ENCODE measurements at places on chromosomes 5 and 9.

- no peak for DNase-seq
Measured at GRCh38 chr5:168939887-168940544, 360.8 kb upstream of the PANK3 start.

DNA sequence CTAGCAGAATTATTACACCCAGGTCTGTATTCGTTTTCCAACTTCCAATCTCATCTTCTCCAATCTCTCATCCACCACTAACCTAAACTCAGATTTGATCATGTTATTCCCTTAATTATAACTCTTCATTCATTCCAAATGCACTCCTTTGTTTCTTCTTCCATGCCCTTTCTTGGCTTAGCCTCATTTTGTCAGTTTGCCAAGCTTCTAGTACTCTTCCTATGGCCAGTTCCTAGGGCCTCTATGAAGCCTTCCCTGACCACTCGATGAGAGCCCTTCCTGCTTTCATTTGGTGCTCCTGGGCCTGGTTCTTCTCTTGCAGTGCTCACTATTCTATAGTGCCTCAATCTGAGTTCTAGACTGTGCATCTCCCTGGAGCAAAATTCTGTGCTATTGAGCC is 5.8 kb downstream of the FAM219A start:
- no peak for DNase-seq

DNA sequence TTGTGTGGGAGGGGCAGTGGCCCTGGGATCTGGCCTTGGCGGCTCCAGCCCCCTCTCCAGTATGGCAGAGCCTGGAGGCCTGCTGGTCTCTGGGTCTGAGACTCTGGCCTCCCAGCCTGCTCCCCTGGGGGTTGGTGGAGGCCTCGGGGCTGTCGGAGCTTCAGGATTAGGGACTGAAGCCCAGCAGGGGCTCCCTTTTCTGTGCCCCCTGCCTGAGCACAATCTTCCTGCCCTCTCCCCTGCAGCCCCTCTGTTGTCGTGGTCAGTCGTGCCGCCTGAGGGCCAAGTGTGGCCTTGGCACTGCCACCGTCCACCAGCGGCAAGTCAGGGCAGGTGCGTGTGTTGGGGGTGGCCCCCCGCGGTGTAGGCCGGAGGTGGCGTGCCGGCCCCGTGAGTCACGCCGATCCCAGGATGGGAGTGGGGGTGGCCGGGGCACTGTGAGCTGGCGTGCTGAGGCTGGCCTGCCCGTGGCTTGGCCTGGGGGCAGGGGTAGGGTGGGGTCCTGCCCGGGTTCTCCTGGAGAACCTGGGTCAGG is 53.6 kb downstream of the RXRA start:
- no peak for DNase-seq

- DNase-seq: no peak
Measured at GRCh38 chr5:15579193-15579990, 79.4 kb downstream of the FBXL7 start.

DNA sequence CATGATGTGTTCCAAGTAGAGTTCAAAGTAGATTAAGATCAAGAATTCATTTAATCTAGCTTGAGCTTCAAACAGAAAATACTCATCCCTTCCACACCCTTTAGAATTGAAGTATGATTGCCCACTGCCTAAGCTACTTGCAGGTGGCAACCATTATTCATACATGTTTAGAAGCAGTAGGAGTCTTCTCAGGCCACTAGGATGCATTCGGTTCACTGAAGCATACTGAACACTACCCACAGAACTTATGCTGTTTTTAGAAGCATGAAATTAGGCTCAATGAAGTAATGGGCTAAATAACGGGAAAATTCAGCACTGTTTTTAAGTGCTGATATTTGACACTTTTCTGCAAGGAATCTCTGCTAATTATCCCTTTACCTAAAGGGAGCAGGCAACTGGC is 263.4 kb downstream of the DEPDC1B start:
- no peak for DNase-seq

- no peak for DNase-seq
Measured at GRCh38 chr5:178490935-178491652, 99.1 kb downstream of the COL23A1 start.

DNA sequence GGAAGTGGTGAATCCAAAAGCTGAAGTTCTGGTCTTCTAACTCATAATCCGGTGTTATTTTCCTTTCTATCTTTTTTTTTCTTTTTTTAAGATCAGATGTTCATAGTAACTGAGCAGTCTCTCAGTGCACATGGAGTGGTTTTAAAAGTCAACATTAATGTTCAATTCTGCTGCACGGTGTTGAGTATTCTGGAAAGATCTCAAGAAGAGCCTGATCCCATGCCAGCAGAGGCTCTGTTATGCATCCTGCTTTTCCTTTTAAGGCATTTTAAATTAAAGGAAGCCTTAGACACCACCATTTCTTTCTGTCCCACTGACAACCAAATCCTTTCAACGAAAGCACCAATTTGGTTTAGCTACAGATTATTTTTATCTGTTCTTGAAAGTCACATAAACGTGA is 33.4 kb downstream of the SEMA5A start:
- DNase-seq: no peak

Data from occipital lobe (tissue), 3 donors.